ENCODE measurements at places on chromosomes 16 and 17. TPM values are rescaled to one million over a fixed set of nuclear protein-coding genes. Genes with fewer than 3 reads are reported as not detected.

- no peaks in the 10 kb centered on the region for H3K36me3 ChIP-seq
- H3K4me1 ChIP-seq: peaks cover 9% of the 10 kb centered on the region
- H3K27me3 ChIP-seq: peaks cover 13% of the 10 kb centered on the region
- no peak overlapping the region for H3K4me3 ChIP-seq
- H3K27ac ChIP-seq: no peak overlapping the region
These were observed 31.4 kb upstream of the BCO1 start for GRCh38 chr16:81207076-81207475.

DNA sequence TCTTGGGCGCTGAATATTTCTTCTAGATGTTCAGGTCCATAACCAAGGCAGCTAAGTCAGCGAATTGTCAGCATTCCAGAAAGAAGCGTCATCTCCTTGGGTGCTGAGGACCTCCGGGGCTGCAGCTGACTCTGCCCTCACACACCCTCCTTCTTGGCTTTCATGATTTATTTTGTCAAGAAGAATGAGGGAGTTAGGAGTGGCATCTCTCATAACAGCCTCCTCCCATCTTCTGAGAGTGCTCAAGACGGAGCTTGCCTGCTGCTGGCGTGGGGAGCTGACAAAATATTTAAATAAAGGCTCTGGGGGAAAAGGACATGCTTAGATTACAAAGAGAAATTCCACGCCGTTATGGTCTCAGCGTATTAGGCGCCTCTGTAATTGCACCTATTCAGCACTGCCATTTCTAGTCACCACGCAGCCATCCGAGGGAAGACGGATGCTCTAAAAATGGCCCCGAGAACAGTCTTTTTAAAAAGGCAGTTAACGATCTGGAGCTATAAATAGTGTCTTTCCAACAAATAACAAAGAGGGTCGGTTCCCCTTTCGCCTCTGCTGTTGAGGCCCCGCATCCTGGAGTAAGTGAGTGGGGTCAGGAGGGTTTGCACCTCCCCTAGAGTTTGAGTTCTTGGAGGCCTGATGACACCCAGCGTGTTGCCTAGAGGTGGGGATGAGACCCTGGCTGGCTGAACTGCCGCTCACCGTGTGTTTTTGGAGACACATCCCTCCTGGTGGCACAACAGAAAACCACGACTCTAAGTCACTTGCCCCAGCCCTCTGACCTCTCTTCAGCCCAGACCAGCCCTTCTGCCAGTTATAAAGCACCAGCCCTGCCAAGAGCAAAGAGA, 187.0 kb downstream of the CCDC182 start:
- peaks cover 3% of the 10 kb centered on the region for H3K27me3 ChIP-seq
- peak overlapping the region; percentile 91 for H3K27ac ChIP-seq
- H3K36me3 ChIP-seq: peaks cover 9% of the 10 kb centered on the region
- DNase-seq: no peak
- H3K4me3 ChIP-seq: peak overlapping the region; percentile 72

- H3K27me3 ChIP-seq: no peaks in the 10 kb centered on the region
- no peak overlapping the region for H3K4me3 ChIP-seq
- peaks cover 4% of the 10 kb centered on the region for H3K36me3 ChIP-seq
- DNase-seq: no peak
These were observed 22.5 kb upstream of the SLC35B1 start for GRCh38 chr17:49730078-49730784.

- H3K36me3 ChIP-seq: peaks cover 25% of the 10 kb centered on the region
- no peaks in the 10 kb centered on the region for H3K27me3 ChIP-seq
- H3K4me3 ChIP-seq: no peak overlapping the region
- DNase-seq: no peak
- no peaks in the 10 kb centered on the region for H3K4me1 ChIP-seq
These were observed 66.3 kb downstream of the BPTF start for GRCh38 chr17:67891481-67892119.

- peak overlapping the region; percentile 62 for H3K27ac ChIP-seq
- H3K4me3 ChIP-seq: no peak overlapping the region
- H3K36me3 ChIP-seq: no peaks in the 10 kb centered on the region
- peaks cover 11% of the 10 kb centered on the region for H3K4me1 ChIP-seq
These were observed 17.3 kb upstream of the C16orf74 start for GRCh38 chr16:85768199-85768598.

GRCh38 chr16:3789375-3790099, 72.2 kb upstream of the TRAP1 start:
- DNase-seq: no peak
- H3K4me3 ChIP-seq: no peak overlapping the region
- no peaks in the 10 kb centered on the region for H3K27me3 ChIP-seq
- no peak overlapping the region for H3K27ac ChIP-seq
- peaks cover 15% of the 10 kb centered on the region for H3K36me3 ChIP-seq

GRCh38 chr17:21522755-21523336, 146.7 kb downstream of the KCNJ12 start:
- H3K4me3 ChIP-seq: no peak overlapping the region
- H3K4me1 ChIP-seq: no peaks in the 10 kb centered on the region
- no peak for DNase-seq
- H3K27ac ChIP-seq: no peak overlapping the region

DNA sequence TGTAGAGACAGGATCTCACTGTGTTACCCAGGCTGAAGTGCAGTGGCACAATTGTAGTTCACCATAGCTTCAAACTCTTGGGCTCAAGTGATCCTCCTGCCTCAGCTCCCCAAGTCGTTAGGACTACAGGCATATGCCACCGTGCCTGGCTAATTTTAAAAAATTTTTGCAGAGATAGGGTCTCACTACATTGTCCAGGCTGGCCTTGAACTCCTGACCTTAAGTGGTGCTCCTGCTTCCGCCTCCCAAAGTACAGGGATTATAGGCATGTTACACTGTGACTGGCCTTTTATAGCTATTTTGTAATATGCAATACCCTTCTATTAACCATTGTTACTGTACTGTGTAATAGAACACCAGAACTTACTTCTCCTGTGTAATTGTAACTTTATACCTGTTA, 139.3 kb upstream of the ZNF267 start:
- no peak overlapping the region for H3K4me3 ChIP-seq
- H3K4me1 ChIP-seq: no peaks in the 10 kb centered on the region
- no peak overlapping the region for H3K27ac ChIP-seq

DNA sequence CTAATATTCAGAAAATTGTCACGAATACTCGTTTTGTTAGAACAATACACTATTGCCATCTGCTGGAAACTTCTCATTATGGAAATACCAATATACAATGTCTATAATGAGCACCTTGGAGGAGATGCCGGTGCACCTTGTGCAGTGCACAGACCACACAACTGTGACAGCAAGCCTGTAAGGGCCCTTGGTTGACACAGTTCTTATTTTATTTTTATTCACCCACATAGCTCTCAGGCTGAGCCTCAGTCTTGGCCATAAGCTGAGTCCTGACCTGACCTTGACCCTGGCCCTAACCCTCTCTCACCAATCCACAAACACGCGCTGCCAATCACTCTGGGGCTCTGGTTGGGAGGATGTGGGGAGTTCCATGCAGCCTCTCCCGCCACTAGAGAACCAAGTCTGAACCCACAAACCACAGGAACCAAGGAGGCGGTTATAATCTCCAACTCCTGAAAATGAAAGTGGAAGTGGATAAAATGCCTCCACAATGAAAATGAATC, 7.6 kb downstream of the AIPL1 start:
- peak overlapping the region; percentile 21 for H3K27ac ChIP-seq
- no peaks in the 10 kb centered on the region for H3K4me1 ChIP-seq
- H3K36me3 ChIP-seq: no peaks in the 10 kb centered on the region
- H3K27me3 ChIP-seq: peaks cover 3% of the 10 kb centered on the region
- no peak for DNase-seq

DNA sequence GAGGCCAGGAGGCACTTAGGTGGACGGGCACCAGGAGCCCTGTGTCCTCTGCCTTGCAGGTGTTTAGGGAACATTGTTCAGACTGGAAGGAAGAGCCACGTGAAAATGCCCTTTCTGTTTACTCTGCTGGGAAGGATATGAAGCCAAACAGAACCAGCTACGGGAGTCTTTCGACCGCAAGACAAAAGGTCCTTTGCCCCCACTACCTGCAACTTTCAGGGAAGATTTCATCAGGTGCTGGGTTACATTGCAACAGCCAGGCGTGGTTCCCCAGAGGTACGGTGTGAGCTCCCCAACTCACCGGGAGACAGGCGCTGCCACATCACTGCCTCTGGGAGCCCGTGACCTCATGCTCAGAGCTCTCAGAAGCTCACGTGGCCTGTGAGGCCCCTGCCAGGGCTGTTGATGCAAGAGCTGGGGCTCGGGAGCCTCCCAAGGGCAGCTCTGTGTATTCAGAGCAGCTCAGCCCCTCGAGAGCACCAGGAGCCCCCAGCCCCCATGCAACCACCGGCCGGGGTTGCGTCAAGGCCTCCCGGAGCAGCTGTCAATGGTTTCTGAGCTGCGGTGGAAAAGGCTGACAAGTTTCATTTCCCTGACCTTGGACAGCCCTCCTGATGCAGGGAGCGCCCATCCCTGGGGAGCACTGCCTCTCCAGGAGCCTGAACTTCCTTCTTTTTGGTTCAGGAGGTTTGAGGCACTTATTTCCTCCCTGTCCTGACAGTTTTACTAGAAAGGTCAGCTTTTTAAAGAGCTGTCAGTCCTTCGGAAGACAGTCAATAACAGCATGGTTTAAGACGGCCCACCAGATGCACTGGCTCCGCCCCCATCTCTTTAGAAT, 42.1 kb downstream of the TBC1D16 start:
- H3K27ac ChIP-seq: peak overlapping the region; percentile 88
- H3K4me3 ChIP-seq: peak overlapping the region; percentile 67
- peaks cover 5% of the 10 kb centered on the region for H3K36me3 ChIP-seq
- H3K4me1 ChIP-seq: peaks cover 48% of the 10 kb centered on the region

GRCh38 chr17:35566968-35567367, 6.3 kb upstream of the SLFN14 start:
- no peak for DNase-seq
- H3K4me3 ChIP-seq: peak overlapping the region; percentile 91
- peak overlapping the region; percentile 93 for H3K27ac ChIP-seq
- H3K4me1 ChIP-seq: peaks cover 23% of the 10 kb centered on the region

DNA sequence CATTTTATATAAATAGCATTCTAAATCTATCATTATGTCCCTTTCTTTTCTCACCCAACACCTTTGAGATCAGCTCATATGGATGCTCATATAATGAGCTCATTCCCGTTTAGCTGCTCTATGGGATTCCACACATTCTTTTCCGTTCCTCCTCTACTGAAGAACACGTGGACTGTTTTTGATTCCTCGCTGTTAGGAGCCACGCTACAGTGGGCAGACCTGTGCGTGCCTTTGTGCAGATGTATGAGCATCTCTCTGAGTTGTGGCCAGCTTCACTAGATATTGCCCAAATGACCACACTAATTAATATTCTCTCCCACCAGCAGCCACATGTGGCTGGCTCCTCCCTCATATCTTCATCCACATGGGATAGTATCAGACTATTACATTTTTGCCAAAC, 6.0 kb upstream of the TNFRSF13B start:
- no peaks in the 10 kb centered on the region for H3K36me3 ChIP-seq
- H3K4me3 ChIP-seq: no peak overlapping the region
- DNase-seq: no peak
- no peak overlapping the region for H3K27ac ChIP-seq
- no peaks in the 10 kb centered on the region for H3K4me1 ChIP-seq

DNA sequence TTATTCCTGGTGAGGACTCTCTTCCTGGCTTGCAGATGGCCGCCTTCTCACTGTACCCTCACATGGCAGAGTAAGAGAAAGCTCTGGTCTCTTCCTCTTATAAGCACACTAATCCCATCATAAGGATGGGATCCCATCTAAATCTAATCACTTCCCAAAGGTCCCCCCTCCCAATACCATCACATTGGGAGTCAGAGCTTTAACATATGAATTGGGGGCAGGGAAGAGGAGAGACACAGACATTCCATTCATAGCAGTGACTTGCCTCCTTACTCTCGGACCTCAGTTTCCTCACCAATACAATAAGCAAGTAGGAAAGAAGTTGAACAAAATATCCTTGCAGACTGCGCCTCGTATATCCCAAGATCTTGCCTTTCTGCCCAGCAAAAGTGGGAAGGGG, 1.7 kb downstream of the CLEC19A start:
- peaks cover 6% of the 10 kb centered on the region for H3K27me3 ChIP-seq
- H3K4me3 ChIP-seq: no peak overlapping the region
- H3K36me3 ChIP-seq: no peaks in the 10 kb centered on the region

DNA sequence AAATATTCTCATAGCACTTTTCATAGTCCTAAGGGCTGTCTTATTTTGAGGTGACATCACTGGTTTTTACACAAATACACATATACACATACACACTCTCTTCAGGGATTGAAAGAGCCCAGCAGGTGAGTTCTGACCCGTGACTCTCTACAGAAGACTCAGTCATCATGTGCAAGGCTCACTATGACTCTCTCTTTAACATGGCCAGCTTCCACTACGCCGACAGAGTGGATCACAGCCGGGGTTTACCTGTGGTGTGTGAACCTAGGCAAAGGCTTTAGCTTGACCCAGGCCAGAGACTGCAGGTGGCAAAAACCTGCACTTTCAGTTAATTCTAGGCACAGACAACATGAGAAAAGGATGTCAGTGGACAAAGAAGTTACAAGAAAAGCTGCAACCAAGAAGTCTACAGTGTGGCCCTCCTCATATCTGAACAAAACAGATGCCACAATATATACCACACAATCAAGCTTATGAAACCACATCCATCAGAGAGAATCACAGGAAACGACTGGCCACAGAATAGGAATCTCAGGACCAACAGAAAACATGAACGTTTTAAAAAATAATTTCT, 56.5 kb downstream of the CYTH1 start:
- peaks cover 53% of the 10 kb centered on the region for H3K4me1 ChIP-seq
- no peak overlapping the region for H3K27ac ChIP-seq
- H3K27me3 ChIP-seq: no peaks in the 10 kb centered on the region

- H3K4me3 ChIP-seq: no peak overlapping the region
- H3K4me1 ChIP-seq: peaks cover 14% of the 10 kb centered on the region
- H3K27me3 ChIP-seq: no peaks in the 10 kb centered on the region
- no peak for DNase-seq
- no peak overlapping the region for H3K27ac ChIP-seq
- peaks cover 35% of the 10 kb centered on the region for H3K36me3 ChIP-seq
These were observed 8.8 kb downstream of the SLC26A11 start for GRCh38 chr17:80229011-80229410.

DNA sequence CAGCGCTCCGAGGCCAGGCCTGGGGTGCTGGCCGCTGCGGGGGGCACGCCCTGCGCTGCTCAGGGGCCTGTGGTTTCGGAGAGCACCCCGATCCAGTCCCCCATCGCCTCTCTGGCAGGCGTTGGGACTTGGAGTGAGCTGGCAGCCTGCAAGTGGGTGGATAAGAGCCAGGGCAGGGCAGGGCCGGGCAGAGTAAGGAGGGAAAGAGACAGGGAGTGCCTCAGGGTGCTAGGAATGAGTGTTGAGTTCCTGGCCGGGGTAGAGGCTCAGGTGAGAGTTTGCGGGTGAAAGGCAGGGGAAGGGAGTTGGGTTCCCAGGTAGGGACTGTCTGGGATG, 1.3 kb downstream of the CDH13 start:
- no peak for DNase-seq
- H3K27me3 ChIP-seq: peaks cover 86% of the 10 kb centered on the region

- peaks cover 40% of the 10 kb centered on the region for H3K36me3 ChIP-seq
- H3K4me3 ChIP-seq: no peak overlapping the region
- no peak overlapping the region for H3K27ac ChIP-seq
- no peak for DNase-seq
- no peaks in the 10 kb centered on the region for H3K27me3 ChIP-seq
These were observed 40.5 kb downstream of the MARF1 start for GRCh38 chr16:15602285-15603044.

The PMP22 gene
- 16.2 TPM for total RNA-seq

The CORO6 gene
- total RNA-seq: 6.8 TPM

The CDH1 gene
- 190 TPM for total RNA-seq

The BCL6B gene
- not detected for total RNA-seq

The USP43 gene
- total RNA-seq: 6.6 TPM

The SOX8 gene
- 1.4 TPM for total RNA-seq
